Activated T-cell treated with anti-CD3 and anti-CD28 coated beads, Interleukin-2, amount 50 U/mL, for 72 hours (primary cell): ENCODE measurements at places on chromosomes 1 and 21.

DNA sequence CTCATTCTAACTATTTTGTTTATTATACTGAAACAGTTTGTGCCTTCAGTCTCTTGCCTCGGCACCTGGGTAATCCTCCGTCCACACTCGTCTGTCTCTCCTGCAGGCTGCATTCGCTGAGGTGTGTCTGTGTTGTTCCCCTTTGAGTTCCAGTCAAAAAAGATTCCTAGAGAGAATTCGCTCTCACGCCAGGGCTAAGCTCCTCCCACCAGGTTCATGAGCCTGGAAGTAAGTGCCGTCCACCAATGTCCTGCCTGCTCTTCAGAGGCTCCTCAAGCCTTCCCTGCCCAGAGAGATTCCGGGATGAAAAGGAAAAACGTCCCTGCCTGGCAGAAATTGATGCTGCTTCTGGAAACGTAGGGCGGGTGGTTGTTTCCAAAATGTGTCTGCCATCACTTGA, 12.9 kb downstream of the KIAA2013 start:
- no peak for DNase-seq

GRCh38 chr1:67314696-67315095, 7.0 kb downstream of the IL12RB2 start:
- DNase-seq = no peak

- no peak for DNase-seq
These were observed 45.2 kb downstream of the WDR4 start for GRCh38 chr21:42833859-42834725.

DNA sequence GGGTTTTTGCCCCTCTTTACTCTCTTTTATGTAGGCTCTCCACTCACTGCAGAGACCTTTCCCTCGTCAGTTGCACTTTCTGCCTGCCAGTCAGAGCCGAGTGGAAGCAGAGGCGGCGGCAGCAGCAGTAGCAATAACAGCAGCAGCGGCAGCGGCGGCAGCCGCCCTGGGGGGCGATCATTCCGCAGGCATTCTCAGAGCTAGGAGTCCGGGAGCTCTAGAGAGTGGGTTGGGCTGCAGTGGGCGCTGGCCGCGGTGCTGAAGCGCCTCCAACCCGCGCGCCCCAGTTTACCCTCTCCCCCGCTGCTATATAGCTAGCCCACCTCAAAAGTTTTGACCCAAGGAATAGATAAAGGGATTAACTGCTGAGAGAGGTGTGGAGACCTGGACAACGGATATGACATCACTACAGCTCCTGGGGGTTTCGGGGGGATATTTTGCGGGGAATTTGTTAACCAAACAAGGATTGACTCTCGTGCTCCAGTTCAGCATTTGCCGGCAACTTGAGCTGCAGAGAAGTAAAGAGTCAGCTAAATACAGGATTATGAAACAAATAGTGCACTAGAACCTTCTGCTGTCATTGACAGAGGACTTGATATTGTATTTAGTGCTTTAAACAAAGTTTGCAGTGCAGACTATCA, at the start of gene OLFM3:
Gene OLFM3, minus strand, starts transcription at position 102 of the 641 bp plus-strand sequence.
- DNase-seq = no peak

DNA sequence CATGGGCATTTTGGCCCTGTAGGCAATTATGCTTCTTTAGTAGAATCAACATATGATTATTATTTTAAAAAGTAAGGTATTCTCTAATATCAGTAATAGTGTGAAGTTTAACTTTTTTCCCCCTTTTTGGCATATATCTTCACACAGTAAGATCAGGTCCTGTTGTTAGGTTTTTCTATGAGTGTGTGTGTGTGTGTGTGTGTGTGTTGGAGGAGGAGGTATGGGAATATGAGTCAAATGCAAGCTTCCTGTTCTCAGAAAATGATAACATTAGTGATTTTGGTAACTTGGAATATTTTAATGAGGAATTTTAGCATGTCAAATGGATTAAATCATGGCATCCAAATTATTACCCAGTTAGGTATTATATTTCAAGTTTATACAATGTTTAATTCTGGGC, 65.8 kb upstream of the BCL10 start:
- no peak for DNase-seq

DNA sequence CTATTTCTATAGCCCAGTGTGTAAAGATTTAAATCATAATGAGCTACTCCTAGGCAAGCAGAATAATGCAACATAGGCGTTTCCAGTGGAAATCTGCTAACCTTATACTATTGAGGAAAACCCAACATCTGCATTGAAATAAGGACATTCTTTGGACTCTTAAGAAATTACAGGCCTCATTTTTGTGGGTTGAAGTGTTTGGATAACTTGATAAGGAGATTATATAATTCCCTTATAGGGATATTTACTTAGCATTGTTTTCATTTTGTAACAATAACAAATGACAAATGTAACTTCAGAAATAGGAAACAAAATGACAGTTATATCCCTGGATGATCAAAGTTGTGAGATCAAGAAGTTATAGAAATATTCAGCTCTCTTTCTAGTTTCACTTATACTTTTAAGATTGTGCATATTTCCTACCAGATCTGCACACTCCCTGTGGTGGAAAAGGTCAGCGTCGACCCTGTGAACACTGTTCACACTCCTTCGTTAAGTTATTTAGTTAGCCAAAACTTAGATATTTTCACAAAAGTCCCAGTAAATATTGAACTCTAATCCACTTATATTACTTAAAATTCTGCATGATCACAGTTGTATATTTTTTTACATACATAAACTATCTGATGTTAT, 284.4 kb upstream of the C1orf105 start:
- DNase-seq = no peak

GRCh38 chr1:28853093-28853742, 41.2 kb downstream of the OPRD1 start:
- no peak for DNase-seq

DNA sequence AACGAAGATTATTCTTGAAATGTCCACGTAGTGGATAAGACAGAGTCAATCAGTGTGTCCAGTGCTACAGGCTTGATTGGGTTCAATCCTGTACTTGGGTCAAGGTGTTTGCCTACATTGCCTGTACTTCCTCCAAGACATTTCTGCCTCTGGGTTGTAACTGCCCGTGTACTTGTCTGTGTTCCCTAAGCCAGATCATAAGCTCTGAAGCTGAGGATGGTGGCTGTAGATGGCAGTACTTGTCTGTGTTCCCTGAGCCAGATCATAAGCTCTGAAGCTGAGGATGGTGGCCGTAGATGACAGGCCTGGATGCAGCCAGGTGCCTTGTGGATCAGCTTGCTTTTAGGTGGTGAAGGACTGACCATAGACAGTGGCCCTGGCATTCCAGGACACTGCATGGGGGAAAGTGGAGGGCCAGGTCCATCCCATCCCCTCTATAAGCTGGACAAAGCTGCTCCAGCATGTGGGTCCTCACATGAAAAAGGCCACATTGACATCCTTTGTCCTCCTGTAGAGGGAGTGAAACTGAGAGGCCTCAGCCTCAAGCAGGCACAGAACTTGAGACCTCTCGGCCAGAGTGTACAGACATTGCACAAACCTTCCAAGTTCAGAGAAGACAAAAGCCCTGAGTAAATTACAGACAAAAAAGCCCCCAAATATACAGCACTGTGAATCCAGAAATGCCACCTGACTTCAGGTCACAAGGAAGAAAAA, 2.0 kb upstream of the SRM start:
- DNase-seq = no peak

DNA sequence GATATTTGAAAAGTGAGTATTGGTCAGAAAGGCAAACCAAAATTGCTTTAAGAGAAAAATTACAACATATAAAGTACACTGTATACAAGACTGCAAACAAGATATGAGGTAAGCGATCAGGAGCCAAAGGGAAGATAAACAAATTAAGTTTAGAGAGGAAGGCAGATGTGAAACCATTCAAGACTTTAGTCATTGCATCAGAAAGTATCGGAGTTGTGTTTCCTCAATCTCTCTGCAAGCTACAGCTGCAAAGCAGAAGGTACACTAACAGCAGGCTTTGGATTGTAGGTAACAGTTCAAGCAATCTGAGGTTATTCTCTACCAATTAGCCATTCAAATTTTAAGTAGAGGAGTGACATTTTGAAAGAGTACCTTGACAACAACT, 21.3 kb upstream of the TLCD4 start:
- DNase-seq = no peak

- no peak for DNase-seq
These were observed 200.0 kb downstream of the KCNK2 start for GRCh38 chr1:215282557-215282956.

DNA sequence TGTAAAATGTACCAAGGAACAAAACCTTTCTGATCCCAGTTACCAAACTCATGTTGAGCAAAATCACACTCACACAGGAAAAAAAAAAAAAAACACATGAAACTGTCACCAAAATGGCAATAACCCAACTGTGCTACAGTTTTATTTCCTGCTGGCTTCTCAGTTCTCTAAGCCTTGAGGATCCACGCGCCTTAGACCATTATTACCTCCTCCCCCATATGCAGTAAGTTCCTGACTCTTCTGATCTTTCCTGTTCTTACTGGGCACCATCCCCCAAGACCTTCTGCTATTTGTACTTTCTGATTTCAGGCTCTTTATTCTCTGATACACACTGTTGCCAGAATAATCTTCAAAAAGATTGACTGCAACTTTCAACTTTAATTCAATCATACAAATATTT, 79.6 kb downstream of the SLC45A1 start:
- DNase-seq = peak; percentile 11

DNA sequence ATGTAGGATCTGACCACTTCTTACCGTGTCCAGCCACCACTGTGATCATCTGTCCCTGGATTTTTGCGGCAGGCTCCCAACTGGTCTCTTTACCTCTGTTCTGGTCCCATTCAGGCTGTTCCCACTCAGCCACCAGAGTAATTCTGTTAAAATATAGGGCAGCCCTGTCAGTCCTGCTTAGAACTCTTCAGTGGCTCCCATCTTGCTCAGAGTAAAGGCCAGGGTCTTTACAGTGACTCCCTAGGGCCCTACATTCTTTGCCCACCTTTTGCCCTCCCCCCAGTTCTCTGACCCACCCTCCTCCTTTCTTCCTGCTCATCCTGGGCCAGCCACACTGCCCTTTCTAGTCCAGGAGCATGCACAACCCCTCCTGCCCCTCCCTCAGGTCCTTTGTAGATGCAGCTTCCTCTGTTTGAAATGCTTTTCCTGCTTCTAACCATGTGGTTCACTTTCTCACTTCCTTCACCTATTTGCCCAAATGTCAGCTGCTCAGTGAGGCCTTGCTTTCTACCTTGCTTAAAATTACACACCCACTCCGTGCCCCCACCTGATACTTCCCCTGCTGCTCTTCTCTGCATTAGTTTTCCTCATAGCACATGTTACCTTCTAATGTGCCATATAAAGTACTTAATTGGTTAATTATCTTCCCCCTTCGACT, 7.8 kb downstream of the UBIAD1 start:
- DNase-seq = no peak

- DNase-seq = no peak
These were observed 118.6 kb downstream of the GRIK1 start for GRCh38 chr21:29821230-29821629.

- no peak for DNase-seq
These were observed 6.4 kb downstream of the XCL1 start for GRCh38 chr1:168582688-168583336.

GRCh38 chr1:91750398-91750996, 135.5 kb downstream of the TGFBR3 start:
- DNase-seq = no peak

GRCh38 chr1:9455487-9456234, 83.6 kb upstream of the SLC25A33 start:
- DNase-seq = peak; percentile 76

- peak; percentile 14 for DNase-seq
These were observed at the start of gene GRHL3 for GRCh38 chr1:24319312-24319863. TSS of gene GRHL3 (plus strand) at chr1:24319357. CDS start at chr1:24319552, 195 bp downstream.

- DNase-seq = peak; percentile 35
These were observed 4.8 kb upstream of the ZNF687 start for GRCh38 chr1:151277249-151277648.

DNA sequence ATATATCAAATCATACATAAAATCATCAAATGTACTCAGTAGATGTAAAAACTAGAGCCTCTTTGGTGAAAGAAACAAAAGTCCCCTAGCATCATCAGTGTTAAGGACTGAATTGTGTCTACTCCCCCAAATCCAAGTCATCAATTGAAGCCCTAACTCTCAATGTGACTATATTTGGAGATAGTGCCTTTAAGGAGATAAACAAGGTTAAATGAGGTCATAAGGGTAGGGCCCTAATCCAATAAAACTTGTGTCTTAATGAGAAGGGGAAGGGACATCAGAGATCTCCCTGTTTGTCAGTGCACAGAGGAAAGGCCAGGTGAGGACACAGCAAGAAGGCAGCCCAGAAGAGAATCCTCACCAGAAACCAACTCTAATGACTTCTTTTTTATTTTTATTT, 33.5 kb downstream of the USP24 start:
- no peak for DNase-seq

- DNase-seq = no peak
These were observed 669.8 kb upstream of the B3GALT2 start for GRCh38 chr1:193856261-193856660.

- no peak for DNase-seq
These were observed 20.7 kb upstream of the PADI1 start for GRCh38 chr1:17184161-17184665.

DNA sequence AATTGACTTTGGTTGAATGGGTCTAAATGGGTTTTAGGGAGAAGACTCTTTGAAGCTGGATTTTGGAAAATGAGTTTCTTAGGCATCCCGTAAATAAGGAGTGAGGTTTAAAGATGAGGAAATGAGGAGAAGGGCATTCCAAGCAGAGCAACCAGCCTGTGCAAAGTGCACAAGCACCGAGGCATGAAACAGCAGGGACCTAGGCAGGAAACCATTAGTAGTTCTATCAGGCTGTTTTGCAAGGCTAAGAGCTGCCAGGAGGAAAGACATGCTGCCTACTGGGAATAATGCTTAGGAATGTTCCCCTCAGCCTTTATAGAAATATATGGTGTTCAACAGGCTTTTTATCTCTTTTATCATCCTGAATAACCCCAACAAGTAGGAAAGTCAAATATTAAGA, 153.1 kb upstream of the FGGY start:
- DNase-seq = no peak

GRCh38 chr1:204894031-204894430, 23.4 kb downstream of the NFASC start:
- no peak for DNase-seq

DNA sequence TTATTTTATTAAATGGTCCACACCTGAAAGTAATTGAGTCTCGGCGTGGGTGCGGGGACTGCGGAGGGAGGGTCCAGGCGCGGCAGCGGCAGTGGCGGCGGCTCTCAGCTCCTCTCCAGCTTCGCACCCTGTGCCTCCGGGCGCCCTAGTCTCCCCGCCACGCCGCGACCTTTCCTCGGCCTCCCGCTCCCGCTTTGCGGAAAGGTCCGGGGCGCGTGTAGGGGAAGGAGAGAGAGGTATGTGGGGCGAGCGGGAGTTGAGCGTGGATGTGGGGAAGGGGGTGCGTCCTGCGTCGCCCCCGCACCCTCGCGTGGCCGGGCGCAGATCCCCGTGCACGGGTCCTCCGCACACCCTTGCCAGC, 13.4 kb upstream of the ALX3 start:
- DNase-seq = no peak
